H4 (cell line): ENCODE measurements at places on chromosomes 1 and 21. TPM values are rescaled to one million over a fixed set of nuclear protein-coding genes. Genes with fewer than 3 reads are reported as not detected.

DNA sequence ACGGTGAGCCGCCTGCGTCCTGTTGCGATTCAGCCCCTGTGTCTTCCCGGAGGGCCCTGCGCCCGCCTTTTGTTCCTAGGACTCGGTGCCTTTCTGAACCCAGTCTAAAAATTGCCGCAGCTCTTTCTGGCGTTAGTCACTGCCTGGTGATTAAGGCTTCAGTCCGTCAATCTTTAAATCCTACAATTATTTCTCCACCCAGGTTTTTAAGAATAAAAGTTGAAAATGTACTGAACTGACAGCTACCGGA is 16.2 kb upstream of the PDXK start:
- DNase-seq: no peak

GRCh38 chr1:65469889-65470340 is 49.4 kb downstream of the LEPR start:
- DNase-seq: peak; percentile 23

GRCh38 chr1:7458946-7459345 is 312.1 kb upstream of the VAMP3 start:
- DNase-seq: no peak

- no peak for DNase-seq
Measured at GRCh38 chr1:183859831-183860230, 54.9 kb downstream of the RGL1 start.

DNA sequence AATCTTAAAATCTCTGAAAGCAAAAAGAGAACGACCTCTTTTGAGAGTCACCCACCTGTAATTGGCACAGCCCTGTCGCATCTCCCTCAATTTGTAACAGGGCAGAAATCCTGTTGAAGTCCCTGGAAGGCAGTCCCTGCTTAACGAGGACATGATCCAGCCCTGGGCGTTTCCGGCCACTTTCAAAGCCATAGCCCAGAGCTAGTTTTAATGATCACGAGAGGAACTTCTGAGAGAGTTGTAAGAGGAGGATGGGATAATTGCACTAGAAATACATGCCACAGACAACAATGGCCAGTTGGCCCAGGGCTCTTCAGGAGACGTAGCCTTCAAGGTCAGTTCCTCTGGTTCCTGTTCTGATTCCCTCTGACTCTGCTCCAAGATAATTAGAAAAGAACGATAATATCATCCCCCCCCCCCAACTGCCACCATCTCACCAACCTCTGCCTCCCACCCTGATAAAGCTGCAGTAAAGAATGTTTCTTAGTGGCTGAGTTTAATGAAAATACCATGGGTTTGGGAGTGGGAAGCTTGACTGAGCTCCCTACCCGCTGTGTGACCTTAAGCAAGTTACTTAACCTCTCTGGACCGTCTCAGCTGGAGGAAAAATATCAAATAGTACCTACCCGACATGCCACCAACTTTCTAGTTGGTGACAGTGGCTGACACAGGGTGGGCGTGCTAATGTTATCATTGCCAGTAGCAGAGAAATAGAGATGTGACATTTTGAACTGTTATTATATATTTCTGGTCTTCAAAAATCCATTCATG is 140.0 kb downstream of the OMA1 start:
- DNase-seq: no peak

POU3F1 gene
- total RNA-seq: not detected in 2 replicates

DNA sequence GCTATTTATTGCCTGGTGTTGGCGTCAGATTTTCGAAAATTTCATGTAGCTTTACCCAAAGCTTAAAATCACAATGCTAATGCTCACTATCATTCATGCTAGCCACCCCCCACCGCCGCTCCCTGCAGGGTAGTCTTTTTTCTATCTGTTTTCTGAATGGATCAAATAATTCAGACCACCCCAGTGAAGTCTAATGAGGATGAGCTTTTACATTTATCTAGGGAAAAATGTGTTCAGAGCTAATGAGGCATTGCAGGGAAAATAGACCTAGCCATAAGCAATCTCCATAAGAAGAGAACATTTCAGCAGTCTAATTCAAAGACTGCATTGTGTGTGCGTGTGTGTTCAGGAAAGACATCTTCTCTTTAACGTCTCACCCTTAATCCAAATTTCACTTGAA is 533.0 kb upstream of the PRMT6 start:
- DNase-seq: no peak
